ENCODE measurements at places on chromosomes 5 and 9.

DNA sequence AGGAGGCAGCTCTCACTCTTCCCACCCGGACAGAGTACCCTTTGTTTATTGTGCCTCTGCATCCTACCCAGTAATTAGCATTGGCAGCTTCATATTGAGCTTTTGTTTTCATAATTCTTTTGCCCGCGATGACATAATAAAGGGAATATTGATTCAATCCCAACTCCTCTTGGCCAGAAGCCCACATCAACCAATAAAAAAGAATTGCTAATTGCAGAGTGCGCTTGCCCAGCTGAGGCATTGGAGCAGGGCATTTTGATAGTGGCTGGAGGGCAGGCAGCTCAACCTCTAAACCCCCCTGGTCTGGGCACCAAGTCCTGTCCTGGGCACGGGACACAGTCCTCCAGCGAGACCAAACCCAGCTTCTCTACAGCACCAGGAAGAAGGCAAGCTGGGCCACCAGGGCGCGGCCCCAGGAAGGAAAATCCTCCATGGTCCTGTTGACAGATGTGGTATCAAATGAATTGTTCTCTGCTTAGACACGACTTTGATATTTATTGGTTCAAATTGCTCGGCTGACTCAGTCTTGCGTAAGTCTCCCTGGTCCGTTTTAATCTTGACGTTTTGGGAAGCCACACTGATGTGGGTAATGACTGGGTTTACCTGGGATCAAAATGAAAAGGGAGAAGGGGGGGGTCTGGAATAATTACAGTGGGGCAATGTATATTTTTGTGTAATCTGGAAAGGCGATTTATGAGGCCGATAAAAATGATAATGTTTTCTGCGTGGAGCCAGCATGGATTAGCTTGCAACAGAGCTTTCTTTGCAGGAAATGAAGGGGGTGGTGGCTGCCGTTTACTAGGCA is 220.7 kb upstream of the MSX2 start:
- DNase-seq: no peak

- no peak for DNase-seq
These were observed 12.6 kb downstream of the ZBTB5 start for GRCh38 chr9:37452611-37453010.

DNA sequence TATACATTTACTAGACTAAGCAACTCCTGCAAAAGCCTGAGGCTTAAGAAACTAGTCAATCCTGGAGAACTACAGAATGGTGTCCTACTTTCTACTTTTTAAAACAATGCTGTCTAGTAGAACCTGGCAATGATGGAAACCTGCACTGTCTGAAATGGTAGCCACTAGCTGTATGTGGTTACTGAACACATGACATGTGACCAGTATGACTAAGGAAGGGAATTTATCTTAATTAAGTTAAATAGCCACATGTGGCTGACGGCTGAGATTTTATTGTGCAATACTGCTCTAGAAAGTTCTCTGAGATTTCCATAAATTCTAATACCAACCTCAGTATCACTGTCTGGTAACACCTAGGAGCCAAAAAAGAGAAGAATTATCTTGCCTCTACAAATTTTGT is 44.9 kb upstream of the RAPGEF6 start:
- DNase-seq: no peak

DNA sequence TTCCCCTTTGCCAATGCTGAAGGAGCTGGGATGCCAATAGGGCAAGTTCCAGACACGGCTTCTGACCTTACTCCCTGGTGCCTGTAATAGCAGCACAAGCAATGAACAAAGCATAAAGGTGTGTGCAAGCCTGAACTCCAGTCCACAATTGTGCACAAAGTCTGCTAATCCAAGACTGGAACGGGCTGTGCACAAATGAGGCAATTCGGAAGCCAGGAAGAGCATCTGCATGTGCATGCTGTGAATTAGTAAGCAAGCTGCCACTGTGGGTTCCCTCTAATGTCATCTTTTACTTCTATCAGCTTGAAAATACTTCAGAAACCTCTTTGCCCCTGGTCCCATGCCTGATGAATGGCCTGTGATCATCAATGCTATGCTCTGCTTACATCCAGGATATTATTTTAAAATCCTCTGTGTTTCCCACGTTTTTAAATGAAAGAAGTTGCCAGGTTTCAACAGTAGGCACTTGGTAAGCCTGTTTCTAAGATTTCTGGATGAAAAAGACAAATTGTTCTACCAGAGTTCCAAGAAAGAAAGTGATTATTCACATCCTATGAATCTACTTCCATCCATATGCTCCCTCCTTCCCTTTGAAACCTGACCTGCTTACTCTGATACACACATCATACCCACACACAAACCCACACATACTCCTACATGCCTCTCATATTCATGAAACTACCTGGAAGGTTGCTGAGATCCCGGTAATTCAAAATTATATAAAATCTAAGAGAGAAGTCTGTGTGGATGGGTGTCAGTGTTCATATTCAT is 165.7 kb downstream of the KCTD16 start:
- DNase-seq: no peak

GRCh38 chr5:37121465-37121864 is 127.7 kb downstream of the CPLANE1 start:
- no peak for DNase-seq

DNA sequence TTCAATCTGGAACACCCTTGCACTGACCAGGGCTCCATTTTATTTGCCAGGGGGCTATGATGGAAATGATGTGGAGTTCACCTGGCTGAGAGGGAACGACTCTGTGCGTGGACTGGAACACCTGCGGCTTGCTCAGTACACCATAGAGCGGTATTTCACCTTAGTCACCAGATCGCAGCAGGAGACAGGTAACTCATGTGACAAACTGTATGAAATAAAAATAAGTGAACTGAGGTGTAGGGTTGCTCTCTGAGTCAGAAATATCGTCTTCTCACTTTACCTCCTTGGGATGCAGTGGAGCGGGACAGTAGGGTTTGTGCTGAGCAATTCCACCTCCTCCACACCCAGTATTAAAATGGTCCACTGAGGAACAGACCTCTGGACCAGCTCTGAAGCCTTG is 22.1 kb downstream of the GABRP start:
- DNase-seq: no peak

- no peak for DNase-seq
These were observed 218.2 kb upstream of the ADAMTSL1 start for GRCh38 chr9:18255747-18256146.

- no peak for DNase-seq
These were observed 102.6 kb downstream of the PDZD2 start for GRCh38 chr5:31741496-31741895.

GRCh38 chr9:93267681-93268505 is 84.0 kb downstream of the WNK2 start:
- no peak for DNase-seq

DNA sequence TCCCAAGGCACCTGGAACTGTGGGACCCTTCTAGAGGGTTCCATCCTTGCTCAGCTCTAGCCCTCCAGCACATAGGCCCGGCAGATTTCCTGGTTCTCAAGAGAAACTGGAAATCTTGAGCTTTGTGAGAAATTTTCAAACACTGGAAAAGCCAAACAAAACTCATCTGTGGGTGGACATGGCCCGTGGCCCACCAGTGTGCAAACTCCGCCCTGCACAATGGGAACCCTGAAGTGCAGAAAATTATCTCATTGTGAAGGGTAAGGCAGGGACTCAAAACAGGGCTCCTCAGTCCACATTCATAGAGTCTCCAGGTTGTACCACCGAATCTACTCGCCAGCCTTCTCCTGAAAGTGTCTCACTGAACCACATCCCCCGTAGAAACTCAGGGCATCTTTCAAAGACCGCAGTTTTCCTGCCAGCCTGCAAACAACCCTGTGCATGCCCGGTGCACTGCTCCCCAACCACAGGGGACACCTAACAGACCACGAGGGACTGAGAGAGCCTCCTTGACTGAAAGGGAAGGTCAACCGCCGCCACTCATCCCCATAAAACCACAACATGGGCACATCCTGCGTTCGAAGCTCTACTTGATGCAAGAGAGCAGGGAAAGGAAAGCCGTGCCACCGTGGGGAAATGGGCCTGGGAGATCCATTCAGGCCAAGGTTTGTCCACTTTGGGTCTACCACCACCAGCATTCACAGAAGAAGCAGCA is 18.1 kb downstream of the ADAMTS2 start:
- DNase-seq: no peak

- no peak for DNase-seq
These were observed 73.0 kb downstream of the OSTF1 start for GRCh38 chr9:75161116-75161857.

DNA sequence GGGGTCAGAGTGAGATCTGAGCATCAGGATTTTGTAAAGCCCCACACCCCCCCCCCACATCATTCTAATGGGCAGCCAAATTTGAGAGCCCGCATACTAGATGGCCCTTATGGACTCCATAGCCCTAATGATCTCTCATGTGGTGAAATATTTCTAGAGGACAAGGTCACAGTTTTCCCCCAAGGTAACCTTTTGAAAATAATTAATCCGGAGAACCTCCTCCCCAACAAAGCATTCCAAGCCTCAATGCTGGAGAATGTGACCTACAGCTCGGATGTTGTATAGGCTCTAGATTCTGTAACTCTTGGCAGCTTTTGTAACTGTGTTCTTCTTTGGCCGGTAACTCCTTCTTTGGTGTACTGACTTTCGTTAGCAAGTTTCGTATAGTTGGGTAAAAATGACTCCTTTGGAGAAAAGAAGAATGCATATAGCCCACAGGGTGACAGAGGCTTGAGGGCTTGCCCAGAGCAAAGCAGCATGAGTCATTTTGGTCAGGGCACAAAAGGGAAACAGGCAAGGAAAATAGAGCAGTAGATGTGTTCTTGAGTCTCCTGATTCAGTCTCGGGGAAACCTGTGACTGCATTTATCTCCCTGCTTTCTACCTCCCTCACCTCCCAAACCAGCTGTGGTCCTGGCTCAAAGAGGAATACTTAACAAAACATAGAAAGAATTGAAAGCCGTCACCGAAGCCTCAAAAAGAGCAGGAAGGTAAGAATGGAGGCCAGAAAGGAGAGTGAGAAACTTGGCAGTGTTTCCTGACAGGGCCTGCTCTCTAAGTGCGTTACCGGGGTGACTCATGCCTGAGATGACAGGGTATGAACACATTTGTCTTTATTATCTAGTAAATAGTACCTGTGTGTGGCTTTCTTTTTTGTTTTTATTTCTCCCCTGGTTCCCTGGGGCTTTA is 6.6 kb upstream of the XPA start:
- DNase-seq: no peak

Data from activated gamma-delta T cell (primary cell).